Lung (tissue), 17 donors: ENCODE measurements at places on chromosomes 16 and 17.
A peak's percentile ranks its signal among the peaks of the same experiment; 100 is the strongest.

DNA sequence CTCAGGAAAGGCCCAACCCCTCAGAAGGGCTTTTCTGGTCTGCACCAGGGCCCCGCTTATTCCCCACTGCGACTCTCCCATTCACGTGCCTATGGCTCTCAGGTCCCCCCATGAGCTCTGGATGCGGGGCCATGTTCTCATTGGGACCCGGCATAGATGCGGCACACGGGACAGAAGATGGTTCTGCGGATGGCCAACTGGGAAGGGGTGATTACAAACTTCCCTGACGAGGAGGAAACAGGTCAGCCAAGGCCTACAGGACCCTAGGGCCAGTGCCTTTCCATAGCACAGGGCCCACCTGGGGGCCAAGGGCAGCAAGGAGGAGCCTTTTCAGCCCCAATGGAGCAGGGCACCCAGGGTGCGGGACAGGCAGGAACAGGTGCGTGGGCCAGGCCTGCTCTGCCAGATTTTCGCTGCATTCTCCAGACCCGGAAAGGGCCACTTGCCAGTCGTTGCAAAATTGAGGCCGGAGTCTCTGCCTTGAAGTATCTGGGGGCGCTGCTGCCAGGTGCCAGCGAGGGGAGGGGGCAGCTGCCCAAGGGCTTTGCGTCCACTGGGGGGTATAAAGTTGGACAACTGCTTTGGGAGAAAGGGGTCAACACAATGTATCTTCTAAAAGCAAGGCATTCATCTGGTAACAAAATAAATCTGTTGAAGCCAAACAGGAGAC lies 20.5 kb downstream of the SLC7A5 start:
- H3K4me1 ChIP-seq: peaks cover 7% of the 10 kb centered on the region
- H3K4me3 ChIP-seq: no peak overlapping the region
- H3K27me3 ChIP-seq: no peaks in the 10 kb centered on the region
- H3K27ac ChIP-seq: no peak overlapping the region
- H3K36me3 ChIP-seq: no peaks in the 10 kb centered on the region

DNA sequence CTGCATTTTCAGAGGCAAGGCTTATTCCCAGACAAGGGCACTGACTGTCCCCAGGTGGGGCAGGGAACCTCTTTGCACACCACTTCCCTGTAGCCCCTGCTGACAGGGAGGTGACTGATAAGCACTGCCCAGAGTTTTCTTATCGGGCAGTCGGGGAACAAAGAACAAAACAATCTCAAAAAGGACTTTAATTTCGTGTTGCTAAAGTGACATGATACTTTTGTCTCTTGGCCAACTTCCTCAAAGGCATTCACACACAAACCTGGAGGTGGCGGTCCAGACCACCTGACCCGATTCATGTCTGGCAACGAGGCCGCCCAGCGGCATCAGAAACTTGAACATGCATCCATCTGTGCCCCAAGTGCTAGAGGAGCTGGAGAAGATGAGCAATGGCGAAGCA lies 28.9 kb downstream of the ZDHHC7 start:
- H3K27me3 ChIP-seq: no peaks in the 10 kb centered on the region
- H3K36me3 ChIP-seq: peaks cover 6% of the 10 kb centered on the region
- H3K4me1 ChIP-seq: peaks cover 6% of the 10 kb centered on the region
- H3K4me3 ChIP-seq: no peak overlapping the region

GRCh38 chr17:57357392-57357784 lies 101.1 kb downstream of the MSI2 start:
- H3K4me3 ChIP-seq: no peak overlapping the region
- H3K4me1 ChIP-seq: peaks cover 24% of the 10 kb centered on the region
- peak overlapping the region; percentile 76 for H3K27ac ChIP-seq

- H3K4me3 ChIP-seq: no peak overlapping the region
- H3K36me3 ChIP-seq: no peaks in the 10 kb centered on the region
- H3K4me1 ChIP-seq: no peaks in the 10 kb centered on the region
- H3K27ac ChIP-seq: no peak overlapping the region
- no peak for DNase-seq
Observed at GRCh38 chr17:79629548-79630049, 18.7 kb upstream of the RBFOX3 start.

GRCh38 chr17:44794851-44795413 lies 35.2 kb downstream of the GJC1 start:
- H3K4me1 ChIP-seq: no peaks in the 10 kb centered on the region
- H3K27me3 ChIP-seq: no peaks in the 10 kb centered on the region
- H3K36me3 ChIP-seq: no peaks in the 10 kb centered on the region
- peak overlapping the region; percentile 63 for H3K27ac ChIP-seq
- H3K4me3 ChIP-seq: no peak overlapping the region

- H3K36me3 ChIP-seq: no peaks in the 10 kb centered on the region
- H3K27ac ChIP-seq: no peak overlapping the region
- no peak overlapping the region for H3K4me3 ChIP-seq
- DNase-seq: peak; percentile 68
- H3K4me1 ChIP-seq: no peaks in the 10 kb centered on the region
Observed at GRCh38 chr17:52106638-52107261, 51.8 kb downstream of the CA10 start.

GRCh38 chr16:89775223-89775622 lies 41.2 kb downstream of the FANCA start:
- H3K36me3 ChIP-seq: peaks cover 19% of the 10 kb centered on the region
- no peaks in the 10 kb centered on the region for H3K4me1 ChIP-seq
- H3K27ac ChIP-seq: no peak overlapping the region
- H3K27me3 ChIP-seq: no peaks in the 10 kb centered on the region

DNA sequence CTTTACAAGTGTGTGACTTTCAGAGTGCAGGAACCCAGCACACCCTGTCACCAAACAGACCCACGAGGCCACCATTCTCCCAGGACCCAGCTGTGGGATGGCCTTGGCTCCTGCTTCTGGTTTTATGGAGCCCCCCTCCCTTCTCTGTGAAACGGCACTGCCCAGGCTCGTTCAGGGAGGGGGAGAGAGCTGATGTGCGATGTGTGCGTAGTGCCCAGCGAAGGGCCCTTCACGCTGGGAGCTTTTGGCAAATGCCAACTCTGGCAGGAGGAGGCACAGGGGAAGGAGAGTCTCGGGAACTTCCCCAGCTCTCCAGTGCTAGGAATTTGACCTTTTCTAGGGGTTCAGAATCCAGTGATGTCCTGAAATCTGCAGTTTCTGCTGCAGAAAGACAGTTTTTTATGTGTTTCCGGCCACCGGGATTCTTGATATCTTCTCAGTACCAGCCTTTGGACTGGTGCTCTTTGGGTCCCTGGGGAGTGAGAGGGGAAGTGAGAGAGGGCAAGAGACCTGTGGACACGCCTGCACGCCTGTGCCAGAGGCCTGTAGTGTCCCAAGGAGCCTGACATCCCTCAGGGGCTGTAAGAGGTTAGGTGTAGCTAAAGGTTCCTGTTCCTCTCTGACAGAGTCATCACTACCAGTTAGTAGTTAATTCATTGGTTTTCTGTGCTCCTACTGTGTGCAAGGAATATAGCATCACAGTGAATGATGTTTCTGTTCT lies 45.1 kb downstream of the CMIP start:
- no peak overlapping the region for H3K4me3 ChIP-seq
- no peaks in the 10 kb centered on the region for H3K27me3 ChIP-seq
- DNase-seq: peak; percentile 27
- H3K27ac ChIP-seq: no peak overlapping the region
- peaks cover 11% of the 10 kb centered on the region for H3K4me1 ChIP-seq
- H3K36me3 ChIP-seq: no peaks in the 10 kb centered on the region

DNA sequence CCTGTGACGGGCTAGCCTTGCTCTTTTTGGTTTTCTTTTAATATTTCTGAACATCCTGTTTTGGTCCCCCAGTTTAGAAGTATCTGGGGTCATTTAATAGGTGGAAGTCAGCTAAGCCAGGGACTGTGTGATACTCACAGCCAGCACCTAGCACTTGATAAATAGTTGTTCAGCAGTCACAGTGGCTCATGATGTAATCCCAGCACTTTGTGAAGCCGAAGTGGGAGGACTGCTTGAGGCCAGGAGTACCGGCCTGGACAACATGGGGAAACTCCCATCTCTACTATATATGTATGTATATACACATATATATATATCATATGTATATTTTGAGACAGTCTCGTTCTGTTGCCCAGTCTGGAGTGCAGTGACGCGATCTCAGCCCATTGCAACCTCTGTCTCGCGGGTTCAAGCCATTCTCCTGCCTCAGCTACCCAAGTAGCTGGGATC lies 1.8 kb upstream of the ZNRF1 start:
- DNase-seq: no peak
- H3K4me3 ChIP-seq: no peak overlapping the region
- no peaks in the 10 kb centered on the region for H3K36me3 ChIP-seq
- no peaks in the 10 kb centered on the region for H3K27me3 ChIP-seq
- H3K27ac ChIP-seq: no peak overlapping the region

DNA sequence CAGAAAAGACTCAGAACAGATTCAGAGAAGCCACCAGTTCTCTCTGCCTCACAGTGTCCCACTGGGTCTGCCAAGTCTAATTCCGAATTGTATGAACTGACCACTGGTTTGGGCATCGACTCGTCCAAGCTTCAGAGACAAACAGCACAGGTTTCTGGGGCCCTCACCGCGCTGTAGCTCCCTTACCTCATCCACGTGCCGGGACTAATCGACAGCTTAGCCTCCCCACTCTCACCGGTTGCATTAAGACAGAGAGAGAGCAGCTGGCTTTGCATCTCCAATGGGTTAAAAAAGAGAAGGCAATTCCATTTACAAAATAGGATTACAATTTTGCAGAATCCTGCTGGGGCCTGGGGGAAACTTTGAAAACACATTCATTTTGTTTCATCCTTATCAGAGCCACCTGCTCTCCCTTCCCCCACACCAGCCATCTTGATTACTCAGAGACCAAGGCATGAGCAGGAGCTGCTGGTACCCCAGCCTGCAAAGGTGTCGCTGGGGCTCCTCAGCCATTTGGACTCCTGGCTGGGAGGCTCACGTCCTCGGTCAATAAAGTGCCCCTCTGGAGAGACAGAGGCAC lies 95.3 kb upstream of the RPL38 start:
- H3K4me3 ChIP-seq: no peak overlapping the region
- peaks cover 3% of the 10 kb centered on the region for H3K4me1 ChIP-seq
- no peak overlapping the region for H3K27ac ChIP-seq
- H3K36me3 ChIP-seq: no peaks in the 10 kb centered on the region

DNA sequence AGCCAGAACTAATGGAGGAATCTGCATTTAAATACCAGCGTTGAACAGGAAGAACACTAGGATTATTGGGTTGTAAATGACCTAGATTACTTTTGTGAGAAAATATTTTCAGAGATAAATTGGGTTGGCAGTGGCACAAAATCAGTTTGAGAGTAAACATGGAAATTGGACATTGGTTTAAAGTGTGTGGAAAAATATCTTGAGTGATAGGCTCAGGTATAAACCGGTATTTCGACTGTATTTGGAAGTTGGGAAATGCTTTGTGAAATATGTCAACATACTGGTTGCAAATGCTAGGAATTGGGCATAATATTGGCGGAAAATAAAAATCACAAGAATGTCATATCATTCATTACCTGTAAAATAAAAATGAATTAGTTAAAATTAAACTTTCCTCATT lies 15.1 kb downstream of the PRKAR1A start:
- no peak overlapping the region for H3K4me3 ChIP-seq
- H3K36me3 ChIP-seq: peaks cover 85% of the 10 kb centered on the region
- no peak overlapping the region for H3K27ac ChIP-seq
- no peaks in the 10 kb centered on the region for H3K4me1 ChIP-seq
- no peaks in the 10 kb centered on the region for H3K27me3 ChIP-seq
- no peak for DNase-seq
